Suppressor macrophage (primary cell): ENCODE measurements at places on chromosomes 7 and 10.

- DNase-seq: no peak
Measured at GRCh38 chr10:123229927-123230630, 75.9 kb downstream of the BUB3 start.

DNA sequence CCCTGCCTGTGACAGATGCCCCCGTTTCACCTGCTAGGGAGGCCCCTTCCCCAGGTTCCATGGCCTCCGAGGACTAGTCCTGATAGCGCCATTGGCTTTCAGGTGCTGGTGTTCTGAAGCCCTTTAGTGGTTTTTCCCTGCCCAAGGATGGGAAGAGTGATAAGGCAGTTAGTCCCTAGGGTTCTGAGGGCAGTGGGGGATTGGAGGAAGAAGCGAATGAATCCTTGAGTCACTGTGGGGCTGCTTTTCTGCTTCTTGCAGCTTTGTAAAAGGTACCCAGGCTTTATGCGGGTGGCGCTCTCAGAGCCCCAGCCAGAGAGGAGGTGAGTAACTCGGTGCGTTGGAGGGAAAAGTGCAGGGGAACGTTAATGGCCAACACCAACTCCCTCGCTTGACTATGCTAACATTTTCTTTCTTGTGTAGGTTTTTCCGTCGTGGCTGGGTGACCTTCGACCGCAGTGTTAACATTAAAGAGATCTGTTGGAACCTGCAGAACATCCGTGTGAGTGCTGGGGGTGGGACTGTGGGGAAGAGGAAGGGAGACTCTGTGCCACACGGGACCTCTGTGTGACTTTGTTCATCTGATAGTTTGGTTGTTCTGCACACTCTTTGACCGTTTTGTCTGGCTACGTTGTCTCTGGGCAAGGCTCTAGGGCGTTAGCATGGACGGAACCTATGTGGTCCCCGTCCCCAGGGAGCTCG lies 3.9 kb downstream of the UFSP1 start:
- DNase-seq: no peak

DNA sequence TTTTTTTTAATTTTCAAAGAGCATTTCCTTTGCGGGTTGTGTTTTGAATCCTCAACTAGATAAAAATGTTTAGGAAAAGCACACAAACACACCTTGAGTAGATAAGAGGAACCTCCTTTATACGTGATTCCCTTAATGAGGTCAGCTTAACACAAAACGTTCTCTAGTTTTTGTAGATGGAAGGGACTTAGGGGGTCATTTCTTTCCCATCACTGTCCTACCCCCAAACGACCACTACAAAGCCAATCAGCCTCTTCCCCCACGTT lies 1.2 kb downstream of the SUV39H2 start:
- DNase-seq: no peak

- DNase-seq: no peak
Measured at GRCh38 chr7:106294334-106294733, 9.6 kb upstream of the NAMPT start.

DNA sequence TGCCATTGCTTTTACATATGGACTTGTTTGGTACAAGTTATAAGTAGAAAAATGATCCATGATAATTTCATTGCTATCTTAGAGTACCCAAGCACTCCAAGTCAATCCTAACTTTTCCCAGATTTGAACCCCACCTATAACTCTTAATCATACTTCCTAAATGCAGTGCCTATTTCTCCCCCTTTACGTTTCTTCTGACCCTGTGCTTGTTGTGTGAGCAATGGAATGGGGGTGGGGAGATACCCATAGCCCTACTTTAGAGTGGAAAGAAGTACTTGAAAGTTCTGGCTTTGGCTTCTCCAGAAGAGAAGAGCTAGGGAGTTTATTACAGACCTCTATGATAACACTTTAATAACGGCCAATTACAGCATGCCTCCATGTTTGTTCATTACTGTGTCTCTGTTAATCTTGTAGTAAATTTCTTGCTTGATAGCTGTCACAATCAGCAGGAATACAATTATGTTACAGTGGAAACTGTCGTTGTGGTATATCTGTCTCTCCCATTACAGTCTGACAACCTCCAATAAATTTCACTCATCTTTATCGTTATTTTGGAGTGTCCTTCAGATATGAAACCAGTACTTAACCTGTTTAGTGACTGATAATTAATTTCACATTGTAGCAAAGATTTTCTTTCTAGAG lies 34.0 kb downstream of the CNPY1 start:
- no peak for DNase-seq

- no peak for DNase-seq
Measured at GRCh38 chr10:52541006-52541473, 227.0 kb downstream of the DKK1 start.

DNA sequence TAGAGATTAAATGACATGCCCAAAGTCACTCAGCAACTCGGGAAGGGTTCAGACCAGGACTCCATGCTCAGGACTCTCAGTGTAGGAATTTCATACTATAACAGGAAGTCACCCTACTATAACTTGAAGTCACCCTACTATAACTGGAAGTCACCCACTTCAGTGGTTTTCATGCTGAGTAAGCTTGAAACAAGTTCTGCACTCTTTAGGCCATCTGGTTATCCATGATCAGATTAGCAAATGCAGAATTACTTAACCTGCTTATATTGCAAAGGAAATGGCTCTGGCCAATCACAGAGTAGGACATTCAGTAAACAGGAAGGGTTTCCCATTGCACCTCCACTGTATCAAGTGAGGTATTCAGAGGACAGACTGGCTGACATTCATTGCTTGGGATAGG lies 1240.4 kb downstream of the GATA3 start:
- DNase-seq: peak; percentile 77

DNA sequence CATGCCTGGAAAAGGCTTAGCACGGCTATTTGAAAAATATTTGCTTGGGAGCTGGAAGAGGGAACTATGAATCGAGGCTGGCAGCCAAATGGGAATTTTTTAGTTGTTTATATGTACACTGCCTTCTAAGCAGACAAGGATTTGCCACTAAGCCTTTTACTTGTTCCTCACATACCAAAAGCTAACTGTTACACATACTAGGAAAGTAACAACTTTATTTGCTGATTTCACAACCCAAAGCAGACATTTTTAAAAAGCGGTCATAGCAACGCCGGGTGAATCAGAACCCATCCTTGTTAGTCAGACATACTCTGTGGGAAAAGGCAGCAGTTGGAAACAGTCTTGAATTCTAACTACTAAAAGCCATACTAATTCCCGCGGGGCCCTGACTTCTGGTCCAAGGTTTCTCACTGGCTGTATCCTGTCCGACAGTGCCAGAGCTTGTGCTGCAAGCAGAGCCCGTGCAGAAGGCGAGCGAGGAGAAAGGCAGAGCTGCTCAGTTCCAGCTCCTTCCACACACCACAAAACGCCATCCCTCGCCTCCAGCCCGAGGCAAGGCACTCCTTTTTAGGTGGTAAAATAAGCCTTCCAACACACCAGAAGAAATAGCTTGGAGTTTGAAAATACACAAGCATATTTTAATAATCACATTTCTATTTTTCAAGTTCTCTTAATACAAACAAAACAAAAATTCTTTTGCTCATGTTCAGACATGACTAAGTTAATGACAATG lies 89.2 kb downstream of the RNF216 start:
- peak; percentile 86 for DNase-seq
